ENCODE measurements at places on chromosomes 7 and 10.
A peak's percentile ranks its signal among the peaks of the same experiment; 100 is the strongest.

DNA sequence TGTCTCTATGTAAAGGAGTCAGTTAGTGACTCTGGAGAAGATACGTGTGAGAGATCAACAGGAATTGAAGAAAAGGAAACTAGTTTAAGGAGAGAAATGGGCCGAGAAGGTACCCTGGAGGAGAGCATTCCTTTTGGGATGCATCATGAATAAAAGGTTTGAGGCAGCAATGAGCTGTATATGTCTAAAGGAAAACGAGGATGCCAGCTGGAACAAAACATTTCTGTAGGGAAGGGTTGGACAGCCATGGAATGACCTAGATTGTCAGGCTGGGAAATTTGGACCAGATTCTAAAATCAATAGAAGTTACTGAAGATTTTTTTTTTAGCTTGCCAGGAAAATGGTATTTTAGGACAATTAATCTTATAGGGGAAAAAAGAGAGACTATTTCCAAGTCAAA is 17.2 kb upstream of the MPP7 start:
- DNase-seq: no peak

GRCh38 chr7:73909051-73909941 is 48.3 kb downstream of the TMEM270 start:
- no peak for DNase-seq

- DNase-seq: no peak
Observed at GRCh38 chr10:98410135-98410743, 4.7 kb downstream of the PYROXD2 start.

DNA sequence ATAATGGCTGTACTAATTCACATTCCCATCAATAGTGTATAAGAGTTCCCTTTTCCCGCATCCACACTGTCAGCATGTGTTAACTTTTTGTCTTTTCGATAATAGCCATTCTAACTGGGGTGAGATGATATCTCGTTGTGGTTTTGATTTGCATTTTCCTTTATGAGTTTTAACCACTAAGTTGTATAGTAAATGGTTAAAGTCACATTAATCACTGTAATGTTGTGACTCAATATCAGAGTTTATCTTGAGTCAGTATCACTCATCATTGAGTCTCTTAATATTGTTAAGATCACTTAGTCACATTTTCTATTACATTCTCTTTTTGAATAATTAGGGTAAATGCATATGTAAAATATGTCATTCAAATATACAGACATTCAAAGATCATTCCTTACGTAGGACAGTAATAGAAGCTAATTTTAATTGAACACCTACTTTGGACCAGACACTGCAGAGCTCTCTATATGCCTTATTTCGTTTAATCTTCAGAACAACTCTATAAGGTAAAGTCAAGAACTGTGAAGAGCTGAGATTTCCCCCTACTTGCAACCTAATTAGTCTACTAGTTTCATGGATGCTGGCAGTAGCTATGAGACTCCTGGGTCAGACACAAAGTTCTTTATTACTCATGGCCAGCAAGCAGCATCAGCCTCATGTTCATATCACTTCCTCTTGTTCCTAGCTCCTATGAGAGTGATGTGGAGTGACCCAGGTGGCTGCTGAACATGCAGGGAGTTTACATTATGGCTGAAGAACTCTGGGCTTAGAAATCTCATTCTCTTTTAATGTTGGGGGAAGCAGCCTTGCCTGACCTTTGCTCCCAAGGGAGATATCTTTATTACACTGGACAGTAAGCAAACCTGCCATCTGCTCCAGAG is 30.5 kb downstream of the CREB5 start:
- no peak for DNase-seq

DNA sequence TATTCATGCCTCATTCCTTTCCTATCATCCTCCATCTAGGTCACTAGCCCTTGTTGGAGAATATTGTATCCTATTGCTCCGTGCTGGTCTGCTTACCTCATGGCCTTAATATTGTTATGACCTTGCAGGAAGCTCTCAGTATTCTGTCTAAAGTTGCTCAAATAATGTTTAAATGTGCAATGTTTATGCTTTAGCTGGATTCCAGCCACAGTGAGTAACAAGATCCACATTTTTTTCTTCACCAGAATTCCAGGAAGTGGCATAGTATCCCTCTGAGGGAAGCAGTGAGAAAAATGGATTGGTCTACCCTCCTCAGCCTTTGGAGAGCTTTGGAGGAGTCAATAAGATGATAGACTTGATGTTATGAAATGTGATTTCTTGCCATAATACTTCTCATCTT is 402.6 kb downstream of the NRG3 start:
- peak; percentile 25 for DNase-seq

DNA sequence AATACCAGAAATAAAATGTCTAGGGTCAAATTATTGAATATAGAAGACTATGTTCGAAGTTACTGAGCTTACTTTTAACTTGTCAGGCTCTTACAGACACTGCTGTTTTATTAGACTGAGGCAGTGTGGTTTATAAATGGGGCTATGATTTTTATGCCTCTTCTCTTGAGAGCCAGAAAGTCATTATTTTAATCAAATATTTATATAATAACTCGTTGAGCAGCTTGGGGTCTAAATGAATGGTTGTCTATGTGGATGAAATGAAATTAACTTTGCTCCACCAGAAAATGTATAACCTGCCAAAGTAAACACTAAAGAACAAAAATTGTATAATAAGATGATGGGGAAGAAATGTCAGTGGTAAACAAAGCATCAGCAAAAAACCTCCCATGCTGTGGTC is 175.6 kb upstream of the THSD7A start:
- DNase-seq: no peak

GRCh38 chr7:157412021-157412443 is 75.2 kb downstream of the DNAJB6 start:
- peak; percentile 93 for DNase-seq

- no peak for DNase-seq
Observed at GRCh38 chr7:104150470-104150869, 57.3 kb downstream of the ORC5 start.

DNA sequence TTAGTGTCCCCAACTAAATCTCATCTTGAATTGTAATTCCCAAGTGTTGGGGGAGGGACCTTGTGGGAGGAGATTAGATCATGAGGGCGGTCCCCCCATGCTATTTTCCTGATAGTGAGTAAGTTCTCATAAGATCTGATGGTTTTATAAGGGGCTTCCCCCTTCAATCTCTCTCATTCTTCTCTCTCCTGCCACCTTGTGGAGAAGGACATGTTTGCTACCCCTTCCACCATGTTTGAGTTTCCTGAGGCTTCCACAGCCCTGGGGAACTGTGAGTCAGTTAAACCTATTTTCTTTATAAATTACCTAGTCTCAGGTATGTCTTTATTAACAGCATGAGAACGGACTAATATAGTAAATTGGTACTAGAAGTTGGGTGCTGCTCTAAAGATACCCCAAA is 365.6 kb downstream of the ANKRD7 start:
- DNase-seq: peak; percentile 40

- DNase-seq: peak; percentile 68
Observed at GRCh38 chr7:117582219-117582704, 102.4 kb downstream of the CFTR start.

DNA sequence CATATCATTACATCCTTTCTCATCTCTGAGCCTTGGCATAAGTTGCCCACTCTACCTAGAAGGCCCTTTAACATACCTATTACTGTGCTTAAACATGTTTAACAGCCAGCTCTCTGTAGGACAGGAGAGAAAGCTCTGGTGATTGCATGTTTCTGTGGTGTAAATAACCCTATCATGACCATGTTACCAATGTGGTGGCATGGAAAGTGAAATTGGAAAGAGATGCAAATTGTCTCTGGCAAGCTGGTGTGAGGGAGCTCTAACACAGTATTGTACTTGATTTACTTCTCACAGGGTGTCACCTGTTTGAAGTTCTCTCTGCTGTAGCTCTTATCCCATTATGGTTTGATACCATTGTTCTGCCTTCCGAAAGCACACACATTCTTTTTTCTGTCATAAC is 231.8 kb upstream of the DKK1 start:
- no peak for DNase-seq

GRCh38 chr7:92729751-92730150 is 106.6 kb downstream of the CDK6 start:
- no peak for DNase-seq

DNA sequence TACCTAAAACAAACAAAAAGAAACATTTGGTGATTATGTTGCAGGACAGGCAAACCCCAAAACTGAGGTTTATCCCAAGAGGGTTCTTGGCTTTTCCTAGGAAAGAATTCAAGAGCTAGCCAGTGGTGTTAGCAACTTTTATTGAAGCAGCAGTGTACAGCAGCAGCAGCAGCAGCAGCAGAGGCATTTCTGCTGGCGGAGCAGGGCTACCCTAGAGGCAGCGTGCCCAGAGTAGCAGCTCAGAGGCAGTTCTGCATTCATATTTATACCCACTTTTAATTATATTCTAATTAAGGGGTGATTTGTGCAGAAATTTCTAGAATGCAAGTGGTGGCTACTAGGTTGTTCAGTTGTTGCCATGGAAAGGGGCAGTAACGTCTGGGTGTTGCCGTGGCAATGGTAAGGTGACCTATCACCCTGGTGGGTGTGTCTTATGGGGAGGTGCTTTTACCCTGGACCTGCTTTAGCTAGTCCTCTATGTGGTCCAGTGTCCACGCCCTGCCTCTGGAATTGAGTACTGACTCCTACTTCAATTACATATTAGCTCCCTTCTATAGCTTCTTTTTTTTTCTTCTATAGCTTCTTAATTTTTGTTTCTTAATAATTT is 53.9 kb downstream of the VCL start:
- DNase-seq: no peak

DNA sequence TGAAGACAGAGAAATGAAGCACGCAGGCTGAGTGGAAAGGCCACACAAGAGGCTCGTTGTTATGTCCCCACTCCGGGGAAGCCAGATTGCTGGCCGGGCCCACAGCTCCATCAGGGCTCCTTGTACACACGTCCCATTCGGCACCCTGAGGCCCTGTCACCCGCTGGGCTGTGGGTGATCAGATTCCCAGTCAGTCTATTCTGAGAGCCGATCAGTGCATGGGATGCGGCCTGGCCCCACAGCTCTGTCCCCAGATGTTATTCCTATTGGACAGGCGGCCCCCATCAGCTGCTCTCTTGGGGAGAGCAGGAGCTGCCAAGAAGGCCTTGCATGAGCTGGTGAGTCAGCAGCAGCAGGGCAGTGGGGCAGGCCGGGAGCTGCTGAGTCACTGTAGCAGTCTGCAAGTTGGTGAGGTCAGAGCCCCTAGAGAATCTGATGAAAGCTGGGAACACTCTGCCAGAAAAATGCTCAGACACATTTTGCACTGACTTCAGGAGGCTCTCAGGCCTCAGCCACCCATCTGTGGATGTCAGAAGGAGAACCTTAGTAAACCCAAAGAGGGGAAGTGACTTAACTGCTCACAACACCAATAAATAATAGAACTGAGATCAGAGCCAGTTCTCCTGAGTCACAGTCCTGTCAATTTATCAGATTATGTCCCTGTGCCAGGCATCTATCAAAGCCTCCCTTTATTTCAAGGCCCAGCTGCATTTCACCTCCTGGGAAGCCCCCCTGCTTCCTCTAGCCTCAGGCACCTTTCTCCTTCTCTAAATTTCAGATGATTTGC is 9.4 kb upstream of the PSAP start:
- DNase-seq: peak; percentile 100

- no peak for DNase-seq
Observed at GRCh38 chr7:138756591-138757242, 41.1 kb upstream of the TMEM213 start.

- no peak for DNase-seq
Observed at GRCh38 chr10:129740532-129741279, 223.4 kb downstream of the EBF3 start.

GRCh38 chr7:98548971-98549370 is 68.1 kb upstream of the NPTX2 start:
- DNase-seq: no peak

DNA sequence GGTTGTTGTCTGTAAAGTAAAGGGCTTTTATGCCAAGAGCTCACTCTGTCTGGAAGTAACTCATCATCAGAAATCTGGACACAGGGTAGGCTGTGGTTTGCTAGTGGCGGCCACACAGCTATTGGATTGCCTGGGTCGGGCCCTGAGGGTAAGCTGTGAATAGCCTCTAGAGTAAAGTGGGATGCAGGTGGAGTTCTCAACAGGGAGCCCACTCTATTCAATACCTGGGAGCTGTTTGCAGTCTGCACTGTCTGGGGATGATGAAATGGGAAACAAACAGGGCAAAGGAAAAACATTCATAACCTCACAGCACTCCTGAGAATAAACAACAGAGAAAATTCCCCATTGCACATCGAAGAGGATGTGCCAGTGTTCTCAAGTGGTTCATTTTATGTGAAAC is 582.6 kb downstream of the CALN1 start:
- no peak for DNase-seq

GRCh38 chr7:52151559-52151958 is 835.0 kb upstream of the COBL start:
- no peak for DNase-seq

GRCh38 chr10:3808689-3809199 is 23.7 kb upstream of the KLF6 start:
- peak; percentile 56 for DNase-seq

- DNase-seq: no peak
Observed at GRCh38 chr7:138816650-138817049, 18.7 kb upstream of the ATP6V0A4 start.

GRCh38 chr7:32658467-32658869 is 163.2 kb downstream of the AVL9 start:
- no peak for DNase-seq

- DNase-seq: no peak
Observed at GRCh38 chr10:855079-855478, 76.4 kb downstream of the LARP4B start.

- DNase-seq: no peak
Observed at GRCh38 chr7:47095946-47096345, 486.0 kb downstream of the TNS3 start.
